ENCODE measurements at places on chromosomes 3 and 15. TPM values are rescaled to one million over a fixed set of nuclear protein-coding genes. Genes with fewer than 3 reads are reported as not detected.

Gene GALNT15
- 1.5 TPM for polyA plus RNA-seq

Gene RBP2
- not detected for polyA plus RNA-seq

Gene C3orf20
- not detected for polyA plus RNA-seq

Gene SAMMSON
- polyA plus RNA-seq, result not detected

Gene STXBP5L
- polyA plus RNA-seq, result 9.3 TPM

Gene PRTG
- polyA plus RNA-seq, result 3.8 TPM

Gene TBL1XR1
- polyA plus RNA-seq, result 96.3 TPM

Gene GAP43
- polyA plus RNA-seq, result 1,327 TPM

Gene C2CD4A
- not detected for polyA plus RNA-seq

Gene CCR3
- not detected for polyA plus RNA-seq

Data from neural cell (in vitro differentiated cells).